SK-N-DZ (cell line): ENCODE measurements at places on chromosomes 6 and 20.

- DNase-seq = peak; percentile 94
These were observed 13.7 kb upstream of the SHPRH start for GRCh38 chr6:145977881-145978280.

- no peak for DNase-seq
These were observed 1405.5 kb downstream of the GRIK2 start for GRCh38 chr6:102799051-102799450.

- no peak for DNase-seq
These were observed 65.5 kb downstream of the ANKRD60 start for GRCh38 chr20:58162986-58163385.

DNA sequence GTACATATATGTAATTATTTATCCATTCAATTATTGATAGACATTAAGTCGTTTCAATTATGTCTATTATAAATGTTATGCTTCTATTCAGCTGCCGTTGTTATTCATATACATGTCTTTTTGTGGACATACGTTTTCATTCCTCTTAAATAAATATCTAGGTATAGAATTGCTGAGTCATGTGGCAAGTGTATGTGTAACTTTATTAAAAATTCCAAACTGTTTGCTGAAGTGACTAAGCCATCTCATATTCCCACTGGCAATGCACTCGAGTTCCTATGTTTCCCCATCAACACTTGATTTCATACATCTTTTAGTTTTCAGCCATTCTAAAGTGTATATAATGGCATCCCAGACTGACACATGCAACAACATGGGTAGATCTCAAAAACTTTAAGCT lies 739.7 kb upstream of the POU3F2 start:
- DNase-seq = no peak

- DNase-seq = no peak
These were observed 534.3 kb downstream of the COL12A1 start for GRCh38 chr6:74671558-74672025.

GRCh38 chr6:17032590-17032987 lies 69.3 kb upstream of the STMND1 start:
- no peak for DNase-seq

- no peak for DNase-seq
These were observed 8.7 kb downstream of the CHD6 start for GRCh38 chr20:41609474-41609873.

GRCh38 chr6:22334778-22335177 lies 37.9 kb upstream of the PRL start:
- DNase-seq = no peak
